CD4-positive, alpha-beta T cell treated with Interleukin-10 for 1 hour (primary cell): ENCODE measurements at places on chromosomes 5 and 9.

DNA sequence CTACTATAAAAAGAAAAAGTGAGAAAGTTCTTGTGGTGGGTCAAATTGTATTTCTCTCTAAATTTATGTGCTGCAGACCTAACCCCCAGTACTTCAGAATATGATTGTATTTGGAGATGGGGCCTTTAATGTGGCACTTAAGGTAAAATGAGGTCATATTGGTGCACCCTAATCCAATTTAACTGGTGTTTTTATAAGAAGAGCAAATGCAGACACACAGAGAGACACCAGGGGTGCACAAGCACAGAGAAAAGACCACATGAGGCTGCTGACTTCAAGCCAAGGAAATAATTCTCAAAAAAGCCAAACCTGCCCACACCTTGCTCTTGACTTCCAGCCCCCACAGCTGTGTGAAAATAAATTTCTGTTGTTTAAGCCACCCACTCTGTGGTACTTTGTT is 80.2 kb upstream of the HTR4 start:
- no peak for DNase-seq

- DNase-seq, result no peak
Observed at GRCh38 chr5:17888155-17888554, 253.9 kb downstream of the TAF11L14 start.

GRCh38 chr5:154345255-154345952 is 100.4 kb upstream of the SAP30L start:
- no peak for DNase-seq

DNA sequence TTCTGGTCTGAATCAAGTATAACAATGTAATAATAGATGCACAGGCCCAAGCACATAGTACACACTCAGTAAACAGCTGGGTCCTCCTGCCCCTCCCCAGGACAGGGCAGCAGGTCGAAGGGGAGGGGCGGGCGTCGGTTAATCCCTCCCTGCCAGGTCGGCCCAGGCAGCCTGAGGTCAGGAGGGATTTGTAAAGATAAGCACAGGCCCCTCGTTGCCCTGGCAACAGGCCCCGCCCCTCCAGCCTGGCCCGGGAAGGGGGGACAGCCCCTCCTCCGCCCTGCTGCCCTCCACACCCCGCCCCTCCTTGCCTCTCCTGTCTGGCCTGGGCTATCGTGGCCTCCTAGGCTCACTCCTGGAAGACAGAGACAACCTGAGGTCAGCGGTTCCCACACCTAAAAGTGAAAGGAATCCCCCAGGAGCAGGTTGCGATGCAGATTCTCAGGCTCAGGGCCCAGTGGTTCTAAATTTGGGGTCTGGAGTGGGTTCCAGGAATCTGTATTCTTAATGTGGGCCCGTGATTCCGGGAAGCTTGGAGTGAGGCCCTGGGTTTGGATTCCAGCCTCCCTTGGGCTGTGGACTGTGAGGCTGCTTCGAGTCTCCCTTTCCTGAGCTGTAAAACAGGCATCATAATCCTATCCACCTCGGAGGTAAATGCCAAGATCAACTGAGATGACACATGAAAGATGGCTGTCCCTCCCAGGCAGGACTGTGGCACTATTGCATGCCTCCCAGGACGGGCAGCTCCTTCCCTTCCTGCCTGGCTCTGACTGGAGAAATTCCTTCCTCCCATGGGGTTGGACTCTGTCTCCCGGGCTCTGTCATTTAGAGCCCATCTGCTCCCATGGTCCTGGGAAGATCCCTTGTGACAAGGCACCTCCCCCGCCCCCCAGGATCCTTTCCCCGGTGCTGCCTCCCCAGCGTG is 4.4 kb downstream of the CRB2 start:
- DNase-seq, result peak; percentile 23

DNA sequence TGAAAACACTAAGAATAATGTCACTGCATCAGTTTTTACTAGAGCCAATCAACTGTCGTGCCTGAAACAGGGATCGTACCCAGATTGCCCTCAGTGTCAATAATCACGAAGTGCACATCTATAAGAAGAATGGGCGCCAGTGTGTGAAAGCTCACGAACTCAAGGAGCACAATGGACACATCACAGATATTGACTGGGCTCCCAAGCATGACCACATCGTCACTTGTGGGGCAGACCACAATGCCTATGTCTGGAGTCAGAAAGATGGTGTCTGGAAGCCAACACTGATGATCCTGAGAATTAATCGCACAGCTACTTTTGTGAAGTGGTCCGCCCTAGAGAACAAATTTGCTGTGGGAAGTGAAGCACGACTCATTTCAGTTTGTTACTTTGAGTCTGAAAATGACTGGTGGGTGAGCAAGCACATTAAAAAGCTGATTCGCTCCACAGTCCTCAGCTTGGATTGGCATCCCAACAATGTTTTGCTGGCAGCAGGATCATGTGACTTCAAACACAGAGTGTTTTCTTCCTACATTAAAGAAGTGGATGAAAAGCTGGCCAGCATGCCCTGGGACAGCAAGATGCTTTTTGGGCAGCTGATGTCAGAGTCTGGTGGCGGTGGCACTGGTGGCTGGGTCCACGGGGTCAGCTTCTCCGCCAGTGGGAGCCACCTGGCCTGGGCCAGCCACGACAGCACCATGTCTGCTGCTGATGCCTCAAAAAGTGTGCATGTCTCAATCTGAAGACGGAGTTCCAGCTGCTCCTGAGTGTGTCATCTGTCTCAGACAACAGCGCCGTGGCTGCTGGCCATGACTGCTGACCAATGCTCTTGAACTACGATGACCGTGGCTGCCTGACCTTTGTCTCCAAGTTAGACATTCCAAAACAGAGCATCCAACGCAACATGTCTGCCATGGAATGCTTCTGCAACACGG is 32.2 kb downstream of the NSA2 start:
- DNase-seq, result no peak

DNA sequence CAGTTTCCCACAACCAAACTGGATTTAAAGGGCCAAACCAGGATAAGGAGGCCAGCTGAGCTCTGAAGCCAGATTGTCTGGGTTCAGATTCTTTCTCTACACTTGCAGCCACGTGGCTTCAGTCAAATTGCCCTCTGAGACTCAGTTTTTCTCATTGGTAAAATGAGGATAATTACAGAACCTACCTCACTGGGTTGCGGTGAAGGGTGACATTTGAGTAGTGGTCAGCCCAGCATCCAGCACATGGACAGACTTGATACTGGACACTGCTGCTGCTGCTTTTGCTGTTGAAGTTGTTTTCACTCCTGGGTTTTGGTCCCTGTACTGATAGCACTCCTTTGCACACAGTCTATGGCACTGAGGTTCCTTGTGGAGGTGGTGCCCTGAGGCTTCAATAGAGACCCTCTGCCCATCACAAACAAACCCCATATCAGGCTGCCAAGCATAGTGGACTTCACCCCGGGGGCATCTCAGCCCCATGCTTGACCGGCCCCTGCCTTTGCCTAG is 25.7 kb upstream of the CDKN2AIPNL start:
- DNase-seq, result no peak

GRCh38 chr9:130041648-130042405 is 1.2 kb downstream of the FNBP1 start:
- DNase-seq, result no peak

DNA sequence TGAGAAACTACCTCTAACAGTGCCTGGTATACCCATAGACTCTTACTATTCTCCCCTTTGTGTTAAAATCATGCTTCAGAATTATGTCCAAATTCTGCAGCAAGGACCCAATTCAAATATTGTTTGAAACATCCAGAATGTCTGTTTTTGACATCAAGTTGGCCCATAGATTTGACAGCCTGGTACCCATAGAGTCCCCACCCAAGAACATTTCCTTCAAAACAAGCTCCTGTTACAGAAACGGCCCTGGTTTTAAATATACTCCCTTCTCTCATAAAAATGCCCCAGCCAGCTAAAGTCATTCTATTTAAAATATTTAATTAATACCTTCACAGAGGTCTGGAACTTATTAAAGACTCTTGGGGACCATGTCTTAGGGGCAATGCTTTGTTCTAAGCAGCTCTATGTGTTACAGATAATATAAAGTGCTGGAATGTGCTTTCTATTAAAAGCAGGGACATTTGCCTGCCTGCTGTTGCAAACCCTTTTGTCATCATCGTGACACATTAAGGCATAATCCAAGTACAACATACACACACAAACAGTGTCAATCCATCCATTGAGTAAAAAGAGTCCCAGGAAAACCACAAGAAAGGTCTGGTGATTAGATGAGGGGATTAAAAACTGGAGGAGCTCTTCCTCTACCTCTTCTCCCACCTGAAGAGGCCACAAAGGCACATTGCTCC is 321.7 kb downstream of the MLLT3 start:
- DNase-seq, result no peak

- DNase-seq, result no peak
Observed at GRCh38 chr5:134252671-134253070, 26.8 kb upstream of the PPP2CA start.

GRCh38 chr9:134560206-134560605 is 81.4 kb upstream of the COL5A1 start:
- no peak for DNase-seq
